ENCODE measurements at places on chromosomes 6 and 20.

DNA sequence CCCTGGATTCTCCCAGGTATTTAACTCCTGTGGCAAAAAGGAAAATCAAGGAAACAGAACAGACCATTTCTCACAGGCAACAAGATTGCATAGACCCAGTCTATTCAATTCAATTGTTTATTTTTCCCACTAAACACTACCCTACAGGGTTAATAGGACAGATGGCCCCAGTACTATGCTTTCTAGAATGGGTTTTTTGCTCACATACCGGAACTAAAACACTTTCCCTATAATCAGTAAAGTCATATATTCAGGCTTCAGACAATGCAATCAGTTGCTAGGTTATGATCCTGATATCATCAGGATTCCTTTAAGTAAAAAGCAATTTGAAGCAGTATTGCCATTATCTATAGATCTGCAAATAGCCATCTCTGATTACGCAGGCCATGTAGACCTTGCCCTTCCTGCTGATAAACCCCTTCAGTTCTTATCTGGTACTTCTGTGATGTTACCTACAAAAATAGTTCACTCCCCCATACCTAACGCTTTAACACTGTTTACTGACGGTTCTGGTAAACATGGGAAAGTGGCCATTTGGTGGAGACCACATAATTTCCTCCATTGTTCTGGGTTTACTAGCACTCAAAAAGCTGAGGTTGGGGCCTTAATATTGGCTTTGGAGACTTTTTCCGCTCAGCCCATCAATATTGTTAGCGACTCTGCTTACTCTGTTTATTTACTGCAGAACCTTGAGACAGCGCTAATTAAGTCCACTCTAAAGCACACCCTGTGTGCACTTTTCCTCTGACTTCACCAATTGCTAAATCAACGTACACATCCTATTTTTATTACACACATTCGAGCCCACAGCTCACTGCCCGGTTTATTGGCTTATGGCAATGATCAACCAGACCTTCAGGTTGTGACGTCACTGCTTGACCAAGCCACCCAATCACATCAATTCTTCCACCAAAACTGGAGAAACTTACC is 666.0 kb downstream of the PHF3 start:
- DNase-seq: no peak

DNA sequence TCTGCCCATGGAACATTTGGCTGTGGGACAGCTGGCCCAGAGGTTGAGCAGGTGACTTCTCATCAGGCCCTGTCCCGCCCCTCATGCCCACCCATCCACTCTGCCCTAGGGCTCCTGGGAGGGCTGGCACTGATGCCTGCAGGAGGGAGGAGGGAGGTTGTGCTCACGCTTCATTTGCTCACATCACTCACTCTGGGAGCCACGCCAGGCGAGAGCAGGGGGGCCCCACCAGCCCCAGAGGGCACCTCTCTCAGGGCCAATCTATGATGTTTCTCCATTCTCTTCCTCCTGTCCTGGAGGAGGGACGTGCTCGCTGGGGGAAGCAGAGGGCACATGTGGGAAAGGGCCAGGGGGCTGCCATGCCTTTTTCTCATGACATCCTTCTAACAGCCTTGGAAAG is 10.9 kb upstream of the GLP1R start:
- no peak for DNase-seq

GRCh38 chr6:101013612-101014195 is 132.6 kb upstream of the ASCC3 start:
- DNase-seq: no peak

DNA sequence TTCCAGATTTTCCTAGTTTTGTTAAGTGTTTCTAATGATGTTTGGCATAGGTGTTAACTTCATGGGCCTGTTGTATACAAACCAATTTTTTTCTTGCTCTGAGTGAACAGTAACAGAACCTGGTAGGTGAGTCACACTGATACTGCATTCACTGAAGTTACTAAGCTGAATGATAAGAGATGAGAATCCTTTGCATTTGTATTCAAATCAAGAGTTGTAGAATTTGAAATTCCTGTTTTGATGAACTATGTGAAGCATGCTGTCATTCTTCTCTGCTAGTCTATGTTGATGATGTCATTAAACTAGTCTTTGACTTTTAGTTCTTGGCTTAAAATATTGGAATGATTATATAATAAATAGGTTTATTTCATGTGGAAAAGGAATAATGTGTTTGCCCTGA is 37.9 kb downstream of the PTPRA start:
- no peak for DNase-seq

GRCh38 chr6:89199579-89199978 is 17.6 kb downstream of the GABRR1 start:
- no peak for DNase-seq

GRCh38 chr6:11262242-11262641 is 29.8 kb upstream of the NEDD9 start:
- DNase-seq: no peak

DNA sequence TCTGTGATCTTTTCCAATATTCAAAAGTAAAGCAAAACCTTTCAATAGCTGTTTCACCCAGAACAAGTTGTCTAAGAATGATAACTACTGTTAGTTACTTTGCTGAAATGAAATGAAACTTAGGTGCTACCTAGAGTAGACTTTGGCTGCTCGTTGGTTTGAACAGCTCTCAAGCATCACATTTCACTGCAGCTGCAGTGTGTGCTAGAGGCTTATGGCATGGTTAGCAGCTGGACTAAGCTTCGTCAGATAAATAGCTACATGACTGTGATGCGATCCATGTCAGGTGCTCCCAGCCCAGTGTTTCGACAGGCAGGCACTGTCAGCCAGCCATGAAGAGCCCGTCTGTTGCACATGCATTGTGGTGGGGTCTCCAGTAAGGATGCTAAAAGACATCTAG is 201.1 kb downstream of the TFAP2B start:
- no peak for DNase-seq

DNA sequence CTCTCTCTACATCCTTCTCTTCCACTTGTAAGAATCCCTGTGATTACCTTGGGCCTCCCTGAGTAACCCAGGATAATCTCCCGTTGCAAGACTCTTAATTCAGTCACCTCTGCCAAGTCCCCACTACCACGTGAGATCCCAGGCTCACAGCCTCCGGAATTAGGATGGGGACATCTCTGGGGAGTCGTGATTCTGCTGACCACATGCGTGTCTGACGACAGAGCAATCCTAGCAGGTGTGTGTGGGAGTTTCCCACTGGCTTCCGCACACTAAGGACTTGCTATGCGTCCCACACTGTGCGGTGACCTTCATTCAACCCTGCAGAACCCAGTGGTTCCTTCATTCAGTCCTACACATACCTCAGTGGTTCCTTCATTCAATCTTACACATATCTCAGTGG is 11.9 kb downstream of the CDH4 start:
- DNase-seq: no peak

Data from fibroblast of skin of left biceps (primary cell).